ENCODE measurements at places on chromosomes 6 and 20.

DNA sequence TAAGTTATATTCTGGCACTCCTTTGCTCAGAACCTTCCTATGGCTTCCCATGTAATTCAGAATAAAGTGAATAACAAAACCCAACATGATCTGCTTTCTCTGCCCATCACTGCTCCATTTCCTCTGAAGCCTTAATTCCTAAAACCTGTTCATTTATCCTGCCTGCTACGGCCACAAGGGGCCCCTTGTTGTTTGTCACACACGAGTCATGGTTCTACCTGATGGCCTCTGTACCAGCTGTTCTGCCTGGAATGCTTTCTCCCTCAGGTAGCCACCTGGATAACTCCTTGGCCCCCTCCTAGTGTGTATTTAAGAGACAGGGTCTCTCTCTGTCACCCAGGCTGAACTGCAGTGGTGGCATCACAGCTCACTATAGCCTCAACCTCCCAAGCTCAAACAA is 26.8 kb downstream of the ERGIC3 start:
- DNase-seq: no peak

GRCh38 chr6:44138717-44139350 is 11.5 kb downstream of the TMEM63B start:
- DNase-seq: no peak

GRCh38 chr6:32086661-32087573 is 22.2 kb downstream of the TNXB start:
- DNase-seq: no peak

- no peak for DNase-seq
Measured at GRCh38 chr6:109388265-109388664, 6.0 kb upstream of the CD164 start.

- no peak for DNase-seq
Measured at GRCh38 chr6:129874837-129875236, 13.7 kb upstream of the TMEM244 start.

- no peak for DNase-seq
Measured at GRCh38 chr6:121347484-121347883, 13.2 kb upstream of the TBC1D32 start.

DNA sequence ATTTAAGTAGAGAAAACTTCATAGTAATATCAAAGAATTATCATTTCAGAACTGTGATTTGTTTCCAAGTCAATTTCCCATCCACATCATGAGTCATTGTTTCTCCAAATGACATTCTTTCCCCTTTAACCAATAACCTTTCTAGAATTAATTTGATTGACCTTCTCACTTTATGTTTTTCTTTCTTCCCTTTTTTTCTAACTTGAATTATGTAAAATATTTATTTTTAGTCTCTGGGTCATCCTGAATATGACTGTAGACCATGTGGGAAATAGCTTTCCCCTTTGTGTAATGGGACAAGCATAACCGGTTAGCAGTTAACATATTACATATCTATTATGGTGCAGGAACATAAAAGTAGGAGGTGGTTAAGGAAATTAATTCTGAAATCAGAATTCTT is 291.1 kb downstream of the GJA1 start:
- no peak for DNase-seq

GRCh38 chr6:63510849-63511248 is 61.4 kb upstream of the LOC128125822 start:
- DNase-seq: no peak

GRCh38 chr6:129186988-129187387 is 304.1 kb downstream of the LAMA2 start:
- no peak for DNase-seq

DNA sequence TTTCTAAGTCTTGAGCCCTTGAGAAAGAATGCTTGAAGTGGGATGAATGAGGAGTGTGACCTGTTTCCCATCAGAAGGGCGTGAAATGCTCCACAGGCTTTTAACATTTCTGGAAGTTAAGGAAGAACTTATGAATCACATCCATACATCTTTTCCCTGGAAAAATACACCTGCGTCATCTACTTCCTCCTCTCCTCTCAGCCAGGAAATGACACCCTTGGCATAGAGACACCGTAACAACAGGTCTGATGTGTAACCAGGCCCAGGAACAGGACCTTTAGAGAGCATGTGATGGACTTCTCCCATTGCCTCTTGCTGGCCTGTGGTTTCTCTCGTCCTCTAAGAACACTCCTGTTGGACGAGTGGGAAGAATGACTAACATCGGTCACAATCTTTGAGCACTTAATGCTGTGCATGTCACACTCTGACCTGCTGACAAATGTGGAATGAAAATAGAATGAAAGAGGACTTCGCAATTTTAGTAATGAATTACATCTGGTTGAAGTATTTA is 28.5 kb upstream of the CITED2 start:
- no peak for DNase-seq

- DNase-seq: no peak
Measured at GRCh38 chr6:110590821-110591351, 114.5 kb upstream of the SLC22A16 start.
